Midbrain (tissue), 1 donor: ENCODE measurements at places on chromosomes 6 and 20.

GRCh38 chr6:39239527-39240154 lies 10.4 kb upstream of the KCNK5 start:
- peak; percentile 18 for DNase-seq

DNA sequence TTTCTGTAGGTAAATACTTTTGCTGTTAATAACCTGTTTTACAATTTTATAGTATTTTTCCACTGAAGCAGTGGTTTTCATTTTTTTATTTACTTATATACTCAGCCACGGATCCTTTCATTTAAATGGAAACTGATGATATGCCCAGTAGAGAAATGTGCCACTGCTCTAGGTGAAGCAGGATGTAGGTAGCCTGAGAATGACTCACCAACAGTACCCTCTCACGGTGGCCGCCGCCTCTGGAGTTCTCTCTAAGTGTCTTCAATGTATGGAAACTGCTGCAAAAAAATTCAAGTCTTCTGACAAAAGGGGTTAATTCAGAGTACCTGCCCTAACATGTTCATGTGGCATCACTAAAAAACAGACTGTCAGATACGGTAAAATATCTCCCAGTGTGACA lies 6.4 kb downstream of the EYA4 start:
- no peak for DNase-seq

- DNase-seq, result no peak
Observed at GRCh38 chr6:149268768-149269167, 48.7 kb upstream of the TAB2 start.

DNA sequence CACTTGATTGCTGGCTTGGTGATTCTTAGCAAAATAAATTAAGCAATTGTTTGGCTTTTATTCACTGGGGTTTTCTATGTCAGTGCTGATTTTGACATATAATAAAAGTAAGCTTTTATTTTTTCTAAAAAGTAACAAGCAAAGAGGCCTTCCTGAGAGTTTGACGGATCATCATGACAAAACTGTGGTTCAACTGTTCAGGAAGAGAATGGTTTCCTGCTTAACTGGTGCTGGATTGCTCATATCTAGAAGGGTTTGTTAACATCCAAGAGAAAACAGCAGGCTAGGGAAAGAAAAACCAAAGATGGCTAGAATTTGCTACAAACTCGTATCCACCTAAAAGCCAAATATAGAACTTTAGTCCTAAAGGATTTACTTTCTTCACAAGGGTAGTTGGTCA lies 21.2 kb downstream of the SERPINB1 start:
- DNase-seq, result no peak

DNA sequence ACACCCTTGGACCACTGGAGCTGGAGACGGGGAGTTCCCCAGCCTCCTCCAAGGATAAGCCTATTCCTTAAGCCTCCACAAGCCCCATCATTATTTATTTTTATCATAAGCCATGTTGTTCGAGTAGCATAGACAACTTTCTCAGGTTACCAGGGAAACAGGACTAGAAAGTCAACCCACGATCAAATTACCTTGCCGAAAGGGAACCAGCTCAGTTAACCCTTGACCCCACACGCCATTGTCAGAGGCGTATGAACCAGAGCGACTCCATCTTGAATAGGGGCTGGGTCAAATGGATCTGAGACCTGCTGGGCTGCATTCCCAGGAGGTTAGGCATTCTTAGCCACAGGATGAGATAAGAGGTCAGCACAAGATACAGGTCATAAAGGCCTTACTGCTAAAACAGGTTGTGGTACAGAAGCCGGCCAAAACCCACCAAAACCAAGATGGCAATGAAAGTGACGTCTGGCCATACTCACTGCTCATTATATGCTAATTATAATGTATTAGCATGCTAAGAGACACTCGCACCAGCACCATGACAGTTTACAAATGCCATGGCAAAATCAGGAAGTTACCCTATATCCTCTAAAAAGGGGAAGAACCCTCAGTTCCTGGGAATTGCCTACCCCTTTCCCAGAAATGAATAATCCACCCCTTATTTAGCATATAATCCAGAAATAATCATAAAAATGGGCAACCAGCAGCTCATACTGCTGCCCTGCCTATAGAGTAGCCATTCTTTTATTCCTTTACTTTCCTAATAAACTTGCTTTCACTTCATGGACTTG lies 22.4 kb downstream of the SYNJ2 start:
- DNase-seq, result no peak

DNA sequence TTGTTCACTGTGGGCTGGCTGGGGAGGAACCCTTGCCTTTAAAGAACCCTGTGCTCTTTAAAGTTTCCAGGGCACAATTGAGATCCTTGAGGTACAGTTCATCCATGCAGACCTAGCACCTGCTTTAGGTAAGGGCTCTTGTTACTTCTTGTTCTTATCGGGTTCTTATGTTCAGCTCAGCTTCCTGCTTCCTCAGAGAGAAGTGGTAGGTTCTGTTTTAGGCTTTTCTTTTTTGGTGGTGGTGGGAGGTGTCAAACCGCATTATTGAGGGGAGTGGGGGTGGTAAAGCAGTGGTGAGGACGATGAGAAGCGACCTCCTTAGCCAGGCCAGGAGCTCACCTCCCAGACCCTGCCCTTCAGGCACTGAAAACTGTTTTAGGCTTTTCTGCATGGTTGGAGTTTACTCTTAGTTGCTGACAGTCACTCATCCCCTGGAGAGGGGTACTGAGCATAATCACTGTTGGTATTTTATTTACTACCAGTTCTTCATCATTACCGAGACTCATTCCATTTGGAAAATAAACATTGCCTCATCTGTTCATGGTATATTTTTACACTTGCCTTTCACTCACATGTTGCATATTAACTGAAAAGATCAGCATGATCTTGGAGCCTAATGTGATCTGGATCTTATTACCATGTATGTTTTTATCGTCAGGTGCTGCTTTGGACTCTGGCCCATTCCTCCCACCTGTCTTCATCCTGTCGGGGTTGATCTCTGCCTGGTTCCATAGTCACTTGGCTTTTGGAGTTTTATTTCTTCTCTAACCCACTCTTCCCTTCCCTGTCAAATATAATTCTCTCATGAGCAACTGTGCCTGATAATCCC lies 35.4 kb downstream of the SLC16A10 start:
- no peak for DNase-seq

GRCh38 chr20:61802721-61803311 lies 262.9 kb downstream of the TAF4 start:
- no peak for DNase-seq

DNA sequence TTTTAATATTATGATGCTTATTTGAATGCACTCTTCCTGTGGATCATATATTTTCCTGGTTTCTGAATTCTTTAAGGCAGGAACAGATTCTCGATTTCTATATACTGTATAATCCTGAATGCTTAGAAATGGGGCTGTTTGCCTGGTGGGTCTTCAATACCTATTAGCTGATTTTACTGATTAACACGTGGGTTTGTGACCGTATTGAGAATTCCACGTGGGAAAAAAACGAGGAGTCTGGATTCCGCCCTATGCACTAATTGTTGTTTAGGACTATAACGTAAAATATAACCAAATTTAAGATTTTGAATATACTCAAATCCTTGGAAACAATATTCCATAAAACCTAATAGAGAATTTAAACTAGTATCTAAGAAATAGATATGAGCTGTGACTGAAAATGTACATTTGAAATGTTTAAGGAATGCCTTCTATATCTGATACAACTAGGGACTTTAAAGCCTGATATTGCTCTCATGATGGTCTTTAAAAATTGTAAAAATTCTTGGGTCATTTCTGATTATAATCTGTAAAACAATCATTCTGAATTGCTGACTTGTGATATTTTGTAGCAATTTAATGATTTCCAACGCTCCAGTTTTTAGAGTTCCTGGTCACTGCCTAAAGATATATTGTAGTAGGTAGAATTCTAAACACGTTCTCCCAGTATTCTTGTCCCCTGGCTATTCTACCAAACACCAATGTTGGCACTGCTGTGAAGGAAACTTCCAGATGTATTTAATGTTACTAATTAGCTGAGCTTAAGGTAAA lies 93.6 kb upstream of the NOX3 start:
- no peak for DNase-seq

DNA sequence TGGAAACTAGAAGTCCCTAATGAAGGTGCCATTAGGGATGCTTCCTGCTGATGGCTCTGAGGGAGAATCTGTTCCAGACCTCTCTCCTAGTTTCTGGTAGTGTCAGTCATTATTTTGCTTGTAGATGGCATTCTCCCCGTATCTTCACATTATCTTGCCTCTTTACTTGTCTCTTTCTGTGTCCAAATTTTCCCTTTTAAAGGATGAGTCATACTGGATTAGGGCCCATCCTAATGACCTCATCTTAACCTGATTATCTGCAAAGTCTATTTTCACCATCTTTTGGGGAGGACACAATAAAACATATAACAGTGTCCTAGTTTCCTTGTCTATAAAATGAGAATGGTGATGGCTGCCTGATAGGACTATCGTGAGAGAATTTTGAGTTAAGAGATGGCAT lies 27.3 kb downstream of the ZNF391 start:
- DNase-seq, result no peak

- no peak for DNase-seq
Observed at GRCh38 chr20:38159566-38159956, 5.5 kb downstream of the TGM2 start.

GRCh38 chr6:113306552-113307145 lies 550.5 kb upstream of the MARCKS start:
- DNase-seq, result no peak

DNA sequence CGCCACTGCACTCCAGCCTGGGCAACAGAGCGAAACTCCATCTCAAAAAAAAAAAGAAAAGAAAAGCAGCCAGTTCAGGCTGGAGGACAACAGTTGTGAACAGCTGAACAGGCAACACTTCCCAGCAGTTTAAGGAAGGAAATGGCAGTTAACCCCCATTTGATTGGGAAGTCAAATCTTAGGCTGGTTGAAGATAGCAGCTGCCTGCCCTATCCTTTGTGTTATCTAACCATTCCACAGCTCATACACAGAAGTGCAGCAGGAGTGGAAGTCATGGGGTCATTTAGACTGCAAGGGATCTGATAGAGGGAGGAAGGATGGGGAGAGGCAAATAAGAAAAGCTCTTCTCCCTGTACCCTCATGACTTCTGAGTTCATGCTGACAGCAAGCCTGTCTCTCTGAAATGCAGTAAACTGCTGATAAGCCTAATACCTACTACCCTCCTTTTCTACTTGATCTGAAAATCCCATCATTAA lies 35.3 kb downstream of the KCTD20 start:
- no peak for DNase-seq

DNA sequence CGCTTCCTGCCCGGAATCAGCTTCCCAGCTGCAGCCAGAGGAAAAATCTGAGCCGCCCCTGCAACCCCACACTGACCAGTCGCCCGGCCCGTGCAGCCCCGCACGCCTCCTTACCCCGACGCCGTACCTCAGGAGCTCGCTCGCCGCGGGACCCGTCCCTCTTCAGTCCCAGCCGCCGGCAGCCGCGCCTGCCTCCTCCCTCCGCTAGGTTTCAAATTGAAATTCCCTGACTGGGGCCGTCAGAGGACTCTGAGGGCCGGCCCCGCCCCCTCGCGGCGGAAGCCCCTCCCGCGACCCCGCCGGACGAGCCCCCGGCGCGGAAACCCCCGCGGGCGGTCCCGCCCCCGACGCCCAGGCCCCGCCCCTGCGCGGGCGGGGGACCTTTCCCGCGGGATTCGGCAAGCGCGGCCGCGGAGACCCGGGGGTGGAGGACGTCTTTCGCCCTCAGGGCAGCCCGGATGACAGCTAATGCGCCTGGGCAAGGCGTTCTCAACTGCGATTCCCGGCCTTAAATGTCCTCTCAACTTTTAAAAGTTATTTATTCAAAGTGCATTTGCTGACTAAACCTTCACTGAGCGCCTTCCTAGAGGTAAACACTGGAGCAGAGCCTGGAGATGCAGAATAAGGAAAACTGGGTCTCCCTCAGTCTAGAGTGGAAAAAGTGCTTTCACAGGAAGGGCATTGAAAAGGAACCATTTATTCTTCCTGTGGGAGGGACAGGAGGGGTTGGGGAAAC lies at the start of gene EPB41L2:
TSS of gene EPB41L2 (minus strand) at position 218 of the 736 bp plus-strand sequence. CDS start 106,760 bp downstream, outside the sequence.
- peak; percentile 92 for DNase-seq

- DNase-seq, result no peak
Observed at GRCh38 chr6:163398115-163398514, 16.4 kb upstream of the QKI start.

DNA sequence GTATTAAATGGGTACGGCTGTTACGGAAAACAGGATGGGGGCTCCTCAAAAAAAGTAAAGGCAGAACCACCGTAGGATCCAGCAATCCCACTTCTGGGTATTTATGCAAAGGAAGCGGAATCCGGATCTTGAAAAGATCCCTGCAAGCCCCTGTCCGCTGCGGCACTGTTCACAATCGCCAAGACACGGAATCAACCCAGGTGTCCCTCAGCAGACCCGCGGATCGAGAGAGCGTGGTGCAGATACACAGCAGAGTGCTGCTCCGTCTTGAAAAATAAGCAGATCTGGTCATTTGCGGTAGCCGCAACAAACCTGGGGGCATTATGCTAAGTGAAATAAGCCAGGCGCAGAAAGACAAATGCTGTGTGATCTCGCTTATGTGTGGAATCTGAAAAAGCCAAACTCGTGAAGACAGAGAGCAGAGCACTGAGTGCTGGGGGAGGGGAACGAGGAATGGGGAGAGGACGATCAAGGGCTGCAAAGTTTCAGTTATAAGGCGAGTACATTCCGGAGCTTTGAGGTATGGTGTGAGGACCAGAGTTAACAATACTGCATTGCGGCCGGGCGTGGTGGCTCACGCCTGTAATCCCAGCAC lies 41.3 kb downstream of the NTSR1 start:
- DNase-seq, result no peak

DNA sequence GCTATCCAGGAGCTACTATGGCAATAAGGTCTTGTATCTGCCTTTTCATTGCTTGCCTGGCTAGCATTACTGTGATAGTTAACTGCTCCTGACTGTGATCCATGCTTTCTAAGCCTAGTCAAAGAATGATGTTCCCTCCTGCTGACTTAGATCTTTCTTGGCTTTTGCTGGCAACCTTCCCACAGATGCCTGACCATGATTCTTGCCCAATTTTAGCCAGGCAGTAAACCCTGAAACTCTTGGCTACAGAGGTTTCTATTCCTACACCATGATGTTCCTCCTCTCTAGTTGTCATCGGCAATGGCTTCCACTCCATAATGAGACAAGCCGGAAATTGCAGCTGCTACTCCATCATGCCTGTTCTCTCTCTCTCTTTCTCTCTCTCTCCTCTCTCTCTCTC lies 238.1 kb downstream of the HAO1 start:
- no peak for DNase-seq

DNA sequence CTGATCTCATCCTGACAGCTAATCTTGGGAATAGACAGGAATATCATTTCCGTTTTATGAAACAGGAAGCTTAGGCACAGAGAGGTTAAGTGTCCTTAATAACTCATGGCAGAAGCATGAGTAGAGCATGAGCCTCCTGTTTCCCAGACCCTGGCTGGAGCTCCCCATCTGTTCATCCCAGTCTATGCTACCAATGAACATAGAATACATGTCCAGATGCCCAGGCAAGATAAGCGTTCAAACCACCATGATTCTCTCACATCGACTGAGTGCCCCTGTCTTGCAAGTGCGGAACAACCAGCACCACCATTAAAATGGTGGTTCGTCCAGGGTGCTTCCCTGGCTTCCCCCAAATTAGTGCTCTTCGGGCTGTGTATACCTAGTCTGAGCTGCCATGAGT lies 217.1 kb downstream of the FARS2 start:
- DNase-seq, result no peak

- DNase-seq, result no peak
Observed at GRCh38 chr20:19670829-19671228, 87.2 kb upstream of the RIN2 start.
